ENCODE measurements at places on chromosomes 2 and 18. TPM values are rescaled to one million over a fixed set of nuclear protein-coding genes. Genes with fewer than 3 reads are reported as not detected.

The SGPP2 gene
- total RNA-seq = 0.17 TPM

The FEV gene
- total RNA-seq = not detected

The FAM237A gene
- total RNA-seq = not detected

The DSG2 gene
- 11.0 TPM for total RNA-seq

The PARD6G gene
- total RNA-seq = 3.0 TPM

The IL36B gene
- total RNA-seq = not detected

The SERPINB11 gene
- not detected for total RNA-seq

The NEU4 gene
- total RNA-seq = not detected

The TMEM169 gene
- 0.45 TPM for total RNA-seq

The CCDC141 gene
- total RNA-seq = not detected

The KIF1A gene
- not detected for total RNA-seq

The LOXHD1 gene
- not detected for total RNA-seq

The ANKRD29 gene
- total RNA-seq = 0.89 TPM

The MRPS5 gene
- total RNA-seq = 43.0 TPM

The UCN gene
- 0.15 TPM for total RNA-seq

The TLX2 gene
- 0.34 TPM for total RNA-seq

The POU3F3 gene
- under 0.01 TPM for total RNA-seq

The CYB5A gene
- 121 TPM for total RNA-seq

The GNLY gene
- total RNA-seq = not detected

The GAREM1 gene
- 2.2 TPM for total RNA-seq

The CDH2 gene
- total RNA-seq = 12.0 TPM

The SLC9A4 gene
- total RNA-seq = not detected

The CARF gene
- total RNA-seq = 2.7 TPM

The MZT2B gene
- 264 TPM for total RNA-seq

The DIPK1C gene
- total RNA-seq = not detected

The ALLC gene
- not detected for total RNA-seq

The TMEM200C gene
- 1.5 TPM for total RNA-seq

The KCNJ13 gene
- not detected for total RNA-seq

The UGT1A4 gene
- total RNA-seq = not detected

The G6PC2 gene
- total RNA-seq = not detected

The CENPA gene
- total RNA-seq = 23.4 TPM

The FHOD3 gene
- 2.9 TPM for total RNA-seq

The AOX1 gene
- 36.7 TPM for total RNA-seq

The COL6A3 gene
- total RNA-seq = 614 TPM

The GPC1 gene
- total RNA-seq = 135 TPM

The STAT4 gene
- under 0.01 TPM for total RNA-seq

All from bronchus fibroblast of lung (primary cell).